ENCODE measurements at places on chromosomes 16 and 17.
A peak's percentile ranks its signal among the peaks of the same experiment; 100 is the strongest.

- no peak for DNase-seq
- peaks cover 66% of the 10 kb centered on the region for H3K36me3 ChIP-seq
- no peak overlapping the region for H3K27ac ChIP-seq
- H3K27me3 ChIP-seq: no peaks in the 10 kb centered on the region
- H3K4me1 ChIP-seq: no peaks in the 10 kb centered on the region
Measured at GRCh38 chr16:4879049-4879448, 31.8 kb downstream of the UBN1 start.

- peaks cover under 1% of the 10 kb centered on the region for H3K36me3 ChIP-seq
- H3K4me3 ChIP-seq: no peak overlapping the region
- H3K4me1 ChIP-seq: peaks cover 5% of the 10 kb centered on the region
- H3K27me3 ChIP-seq: no peaks in the 10 kb centered on the region
- no peak overlapping the region for H3K27ac ChIP-seq
Measured at GRCh38 chr17:28180449-28180848, 138.0 kb downstream of the NLK start.

DNA sequence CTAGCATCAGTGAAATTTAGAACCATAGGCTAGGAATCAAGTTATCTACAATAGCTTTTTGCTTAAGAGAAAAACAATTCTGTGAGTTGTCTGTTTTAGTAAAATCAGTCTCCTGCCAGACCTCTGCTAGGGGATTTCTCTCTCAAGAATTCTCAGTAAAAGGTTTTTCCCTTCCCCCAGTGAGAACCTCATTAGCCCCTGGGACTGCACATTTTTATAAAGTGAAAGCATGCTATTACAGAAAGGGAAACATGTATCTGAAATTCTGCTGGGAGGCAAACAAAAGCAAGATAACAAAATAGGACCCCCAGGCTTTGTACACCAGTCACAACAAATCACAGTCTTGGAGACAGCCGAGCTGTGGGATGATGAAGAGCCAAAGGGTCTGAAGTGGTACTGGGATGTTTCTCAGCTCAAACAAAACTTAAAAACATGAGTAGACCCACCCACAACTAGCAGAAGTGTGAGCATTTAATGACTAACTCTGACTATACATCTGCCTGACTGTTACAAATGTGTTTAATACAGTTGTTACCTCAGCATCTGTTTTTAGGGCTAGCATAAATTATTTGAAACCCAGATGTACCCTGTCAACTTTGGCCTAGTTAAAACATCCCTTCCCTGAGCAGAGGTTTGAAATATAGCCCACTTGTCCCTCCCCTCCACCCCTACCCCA, 20.0 kb upstream of the GLG1 start:
- no peak overlapping the region for H3K4me3 ChIP-seq
- H3K27ac ChIP-seq: peak overlapping the region; percentile 17
- DNase-seq: no peak
- peaks cover 91% of the 10 kb centered on the region for H3K36me3 ChIP-seq
- H3K27me3 ChIP-seq: no peaks in the 10 kb centered on the region

- no peak for DNase-seq
- peaks cover 35% of the 10 kb centered on the region for H3K36me3 ChIP-seq
- H3K27me3 ChIP-seq: no peaks in the 10 kb centered on the region
- H3K4me3 ChIP-seq: peak overlapping the region; percentile 100
Measured at GRCh38 chr16:29789775-29790182, 772 bp upstream of the KIF22 start.

- DNase-seq: no peak
- no peak overlapping the region for H3K4me3 ChIP-seq
- no peaks in the 10 kb centered on the region for H3K36me3 ChIP-seq
- H3K4me1 ChIP-seq: no peaks in the 10 kb centered on the region
- no peaks in the 10 kb centered on the region for H3K27me3 ChIP-seq
Measured at GRCh38 chr16:77014441-77014840, 176.5 kb upstream of the MON1B start.

DNA sequence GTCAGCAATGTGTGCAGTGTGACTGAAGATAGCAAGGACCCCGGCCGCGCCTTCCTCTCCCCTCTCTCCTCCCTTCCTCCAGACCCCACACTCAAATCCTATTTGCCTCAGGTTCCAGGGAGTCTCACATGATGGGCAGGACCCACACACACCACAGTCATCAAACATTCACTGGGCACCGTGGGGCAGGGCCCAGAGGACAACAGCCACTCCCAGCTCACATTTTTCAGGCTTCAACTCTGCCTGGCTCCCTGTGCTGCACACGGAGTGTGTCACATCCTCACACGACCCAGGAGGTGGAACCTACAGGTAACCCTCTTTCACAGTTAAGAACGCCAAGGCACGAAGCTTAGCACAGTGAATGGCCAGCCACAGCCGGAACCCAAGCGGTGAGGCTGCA, 30.5 kb downstream of the PEMT start:
- H3K4me1 ChIP-seq: no peaks in the 10 kb centered on the region
- H3K36me3 ChIP-seq: no peaks in the 10 kb centered on the region
- DNase-seq: no peak
- H3K27me3 ChIP-seq: no peaks in the 10 kb centered on the region

DNA sequence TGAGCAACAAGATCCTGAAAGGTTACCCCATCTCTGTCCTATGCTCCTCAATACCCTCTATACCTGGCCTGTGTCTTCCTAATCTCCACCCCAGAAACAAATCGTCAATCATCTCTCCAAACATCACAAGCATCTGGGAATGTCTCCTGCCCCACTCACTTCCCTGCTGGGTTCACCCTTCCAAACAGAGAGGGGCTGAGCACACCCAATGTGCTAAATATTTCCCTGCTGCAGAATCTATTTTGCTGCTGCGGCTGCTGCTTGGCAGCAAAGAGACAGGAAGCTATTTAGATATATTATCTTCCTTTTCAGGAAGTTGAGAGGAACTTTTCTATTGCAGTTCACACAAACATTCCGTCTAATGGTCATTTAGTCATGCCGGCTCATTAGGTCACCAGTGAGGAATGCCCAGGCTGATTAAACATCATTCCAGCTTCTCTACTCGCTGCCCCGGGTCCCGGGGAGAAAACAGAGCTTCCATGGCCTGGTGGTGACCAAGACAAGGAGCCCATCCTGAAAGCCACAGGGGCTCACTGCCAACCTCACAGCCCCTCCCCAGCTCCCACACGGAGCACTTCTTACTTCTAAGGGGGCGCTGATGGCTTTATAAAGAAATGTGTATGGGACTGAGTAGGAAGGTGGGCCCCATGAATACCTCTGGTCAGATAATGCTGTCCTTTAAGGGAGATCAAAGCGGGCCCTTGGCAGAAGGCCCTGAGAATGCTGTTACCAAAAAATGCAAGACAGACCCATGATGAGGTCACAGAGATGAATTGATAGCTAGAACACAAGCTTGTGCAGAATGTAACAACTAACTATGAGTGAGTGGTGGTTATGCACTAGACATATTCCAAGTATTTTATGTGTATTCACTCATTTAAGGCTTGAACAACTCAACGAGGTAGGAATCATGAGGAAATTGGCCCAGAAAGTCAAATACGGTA, 218.3 kb downstream of the SOX9 start:
- H3K4me3 ChIP-seq: no peak overlapping the region
- H3K27ac ChIP-seq: no peak overlapping the region
- H3K36me3 ChIP-seq: no peaks in the 10 kb centered on the region
- DNase-seq: no peak

DNA sequence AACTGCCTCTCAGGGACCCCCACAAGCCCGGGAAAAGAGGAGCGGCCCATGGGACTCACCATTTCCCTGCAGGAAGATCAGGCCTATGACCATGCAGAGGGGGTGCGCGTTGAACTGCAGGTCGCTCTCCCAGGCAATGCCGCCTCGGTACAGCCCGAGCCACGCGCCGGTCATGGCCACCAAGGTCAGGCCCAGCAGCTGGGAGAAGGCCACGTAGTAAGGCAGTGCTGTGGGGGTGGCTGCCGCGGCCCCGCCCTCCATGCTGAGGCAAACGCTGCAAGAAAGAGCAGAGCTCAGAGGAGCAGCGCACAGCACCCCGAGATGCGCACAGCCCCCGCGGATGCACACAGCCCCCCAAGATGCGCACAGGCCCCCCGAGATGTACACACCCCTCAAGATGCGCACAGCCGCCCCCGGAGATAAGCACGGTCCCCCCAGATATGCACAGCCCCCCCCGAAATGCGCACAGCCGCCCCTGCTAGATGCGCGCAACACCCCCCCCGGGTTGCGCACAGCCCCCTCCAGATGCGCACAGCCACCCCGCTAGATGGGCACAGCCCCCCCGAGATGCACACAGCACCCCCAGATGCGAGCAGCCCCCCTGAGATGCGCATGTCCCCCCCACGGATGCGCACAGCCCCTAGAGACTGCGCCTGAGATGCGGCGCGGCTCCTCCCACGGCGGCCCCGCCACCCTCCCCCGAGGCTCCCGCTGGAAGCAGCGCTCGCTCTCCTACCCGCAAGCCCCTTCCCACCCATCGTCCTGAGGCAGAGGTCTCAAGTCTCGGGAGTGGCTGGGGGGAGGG, 8.6 kb downstream of the CYB561 start:
- no peak for DNase-seq
- H3K4me3 ChIP-seq: no peak overlapping the region
- no peaks in the 10 kb centered on the region for H3K27me3 ChIP-seq
- peaks cover 14% of the 10 kb centered on the region for H3K36me3 ChIP-seq
- H3K27ac ChIP-seq: peak overlapping the region; percentile 63

DNA sequence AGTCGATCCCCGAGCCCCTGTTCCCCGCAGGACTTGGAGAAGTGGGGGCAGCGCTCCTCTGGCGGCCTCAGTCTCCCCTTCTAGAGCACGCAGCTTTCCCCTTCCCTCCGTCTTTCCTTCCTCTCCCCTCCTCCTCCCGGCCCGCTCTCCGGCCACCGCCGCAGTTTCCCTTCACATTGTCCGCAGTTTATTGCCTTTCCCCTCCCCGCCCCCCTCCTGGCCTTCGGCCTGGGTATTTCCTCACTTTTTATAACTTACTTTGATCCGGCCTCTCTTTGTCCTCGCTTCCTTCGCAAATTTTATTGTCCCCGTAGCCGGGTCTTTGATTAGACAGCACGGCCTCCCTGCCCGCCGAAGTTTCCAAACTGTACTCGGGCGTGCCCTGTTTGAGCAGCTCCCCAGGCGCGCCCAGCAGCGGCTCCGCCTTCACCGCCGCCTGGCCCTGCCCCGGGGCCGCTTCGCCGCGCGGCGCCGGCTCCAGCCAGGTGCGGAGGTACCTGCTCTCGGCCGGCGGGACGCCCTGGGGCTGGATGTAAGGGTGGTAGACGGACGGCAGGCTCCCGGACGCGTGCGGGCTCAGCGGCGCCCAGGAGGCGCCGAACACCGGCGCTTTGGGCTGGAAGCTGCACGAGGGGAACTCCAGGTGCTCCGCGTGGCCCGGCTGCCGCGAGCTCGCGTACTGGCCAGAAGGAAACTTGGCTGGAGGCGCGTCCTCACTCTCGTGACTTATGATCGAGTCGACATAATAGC, 488 bp downstream of the HOXB9 start:
- H3K4me1 ChIP-seq: peaks cover 17% of the 10 kb centered on the region
- DNase-seq: peak; percentile 53
- peaks cover 92% of the 10 kb centered on the region for H3K27me3 ChIP-seq
- no peaks in the 10 kb centered on the region for H3K36me3 ChIP-seq

- H3K27me3 ChIP-seq: no peaks in the 10 kb centered on the region
Measured at GRCh38 chr16:81327447-81328196, 12.9 kb downstream of the GAN start.

- peak within 1 kb of the TSS; percentile 96 for H3K4me3 ChIP-seq
- DNase-seq: peak; percentile 94
- peak within 1 kb of the TSS; percentile 96 for H3K27ac ChIP-seq
- H3K27me3 ChIP-seq: no peaks in the 10 kb centered on the region
Measured at GRCh38 chr17:36544307-36545076, at the start of gene GGNBP2. GGNBP2 (plus strand) TSS chr17:36544919; CDS start chr17:36545725, 806 bp downstream.

DNA sequence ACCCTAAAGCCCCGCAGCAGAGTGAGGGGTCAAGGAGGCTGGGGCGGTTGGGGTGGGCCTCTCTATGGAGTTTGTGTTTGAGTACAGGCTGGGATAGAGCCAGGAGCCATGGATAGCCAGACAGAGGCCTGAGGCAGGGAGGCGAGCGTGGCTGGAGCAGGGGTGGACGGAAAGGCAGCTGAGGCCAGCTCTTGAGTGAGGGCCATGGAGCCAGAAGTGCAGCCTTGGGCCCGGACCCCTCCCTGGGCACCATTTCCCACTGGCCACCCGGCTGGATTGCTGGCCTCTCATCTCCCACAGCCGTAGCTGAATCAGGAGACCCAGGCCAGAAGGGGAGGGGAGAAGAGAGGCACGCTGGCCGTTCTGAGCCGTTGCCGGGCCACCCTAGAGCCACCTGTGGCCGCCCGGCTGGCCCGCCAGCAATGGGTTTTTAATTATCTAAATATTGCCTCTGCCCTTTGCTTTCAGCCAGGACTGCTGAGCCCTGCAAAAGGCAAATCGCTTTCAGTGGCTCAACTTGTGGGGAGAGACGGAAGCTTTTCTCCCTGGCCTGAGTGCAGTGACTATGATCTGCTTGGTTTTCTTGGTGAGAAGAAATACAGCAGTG, 75.2 kb upstream of the GSE1 start:
- H3K27me3 ChIP-seq: no peaks in the 10 kb centered on the region
- no peak overlapping the region for H3K4me3 ChIP-seq
- DNase-seq: no peak
- H3K36me3 ChIP-seq: no peaks in the 10 kb centered on the region
- H3K4me1 ChIP-seq: no peaks in the 10 kb centered on the region

DNA sequence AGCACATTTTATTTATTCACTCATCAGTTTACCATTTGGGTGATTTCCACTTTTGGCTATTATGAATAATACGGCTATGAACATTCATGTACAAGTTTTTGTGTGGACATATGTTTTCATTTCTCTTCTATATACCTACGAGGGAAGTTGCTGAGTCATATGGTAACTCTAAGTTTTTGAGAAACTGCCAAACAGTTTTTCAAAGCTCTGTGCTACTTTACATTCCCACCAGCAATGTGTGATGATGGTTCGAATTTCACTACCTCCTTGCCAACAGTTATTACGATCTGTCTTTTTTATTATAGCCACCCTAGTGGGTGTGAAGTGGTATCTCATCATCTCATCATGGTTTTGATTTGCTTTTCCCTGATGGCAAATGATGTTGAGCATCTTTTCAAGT, 63.7 kb upstream of the MRTFB start:
- peaks cover 29% of the 10 kb centered on the region for H3K27me3 ChIP-seq
- no peaks in the 10 kb centered on the region for H3K36me3 ChIP-seq
- peaks cover 12% of the 10 kb centered on the region for H3K4me1 ChIP-seq
- H3K27ac ChIP-seq: no peak overlapping the region
- DNase-seq: no peak
- H3K4me3 ChIP-seq: no peak overlapping the region

- no peaks in the 10 kb centered on the region for H3K27me3 ChIP-seq
- no peak overlapping the region for H3K27ac ChIP-seq
- no peak for DNase-seq
- no peak overlapping the region for H3K4me3 ChIP-seq
- H3K4me1 ChIP-seq: peaks cover 5% of the 10 kb centered on the region
Measured at GRCh38 chr16:80663078-80663477, 122.3 kb downstream of the DYNLRB2 start.

Measured in activated CD4-positive, alpha-beta memory T cell treated with anti-CD3 and anti-CD28 coated beads, Interleukin-2, amount 10 ng/mL, durations not matched to agents 7 days and 5 days (primary cell).